Stimulated activated CD8-positive, alpha-beta memory T cell treated with anti-CD3 and anti-CD28 coated beads, Interleukin-4, amount 100 ng/mL, for 4 hours (primary cell): ENCODE measurements at places on chromosomes 4 and X.
A peak's percentile ranks its signal among the peaks of the same experiment; 100 is the strongest.

DNA sequence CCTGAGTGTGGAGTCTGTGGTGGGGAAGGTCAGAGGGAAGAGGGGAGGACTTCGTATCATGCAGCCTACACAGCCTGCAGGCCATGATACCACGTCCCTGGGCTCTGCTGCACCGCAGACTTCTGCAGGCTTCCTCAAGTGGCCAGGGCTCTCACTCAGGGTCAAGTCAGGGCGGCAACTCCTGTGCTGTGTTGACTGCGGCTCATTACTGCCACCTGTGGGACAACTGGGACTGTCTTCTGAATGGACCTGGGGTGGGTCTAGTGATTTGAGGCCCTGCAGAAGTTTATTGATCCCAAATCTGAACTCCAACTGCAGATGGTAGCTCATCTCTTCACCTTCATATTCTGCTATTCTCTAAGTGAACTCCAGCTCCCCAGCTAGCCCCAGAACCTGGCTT, 167.1 kb downstream of the NSUN7 start:
- DNase-seq: no peak

DNA sequence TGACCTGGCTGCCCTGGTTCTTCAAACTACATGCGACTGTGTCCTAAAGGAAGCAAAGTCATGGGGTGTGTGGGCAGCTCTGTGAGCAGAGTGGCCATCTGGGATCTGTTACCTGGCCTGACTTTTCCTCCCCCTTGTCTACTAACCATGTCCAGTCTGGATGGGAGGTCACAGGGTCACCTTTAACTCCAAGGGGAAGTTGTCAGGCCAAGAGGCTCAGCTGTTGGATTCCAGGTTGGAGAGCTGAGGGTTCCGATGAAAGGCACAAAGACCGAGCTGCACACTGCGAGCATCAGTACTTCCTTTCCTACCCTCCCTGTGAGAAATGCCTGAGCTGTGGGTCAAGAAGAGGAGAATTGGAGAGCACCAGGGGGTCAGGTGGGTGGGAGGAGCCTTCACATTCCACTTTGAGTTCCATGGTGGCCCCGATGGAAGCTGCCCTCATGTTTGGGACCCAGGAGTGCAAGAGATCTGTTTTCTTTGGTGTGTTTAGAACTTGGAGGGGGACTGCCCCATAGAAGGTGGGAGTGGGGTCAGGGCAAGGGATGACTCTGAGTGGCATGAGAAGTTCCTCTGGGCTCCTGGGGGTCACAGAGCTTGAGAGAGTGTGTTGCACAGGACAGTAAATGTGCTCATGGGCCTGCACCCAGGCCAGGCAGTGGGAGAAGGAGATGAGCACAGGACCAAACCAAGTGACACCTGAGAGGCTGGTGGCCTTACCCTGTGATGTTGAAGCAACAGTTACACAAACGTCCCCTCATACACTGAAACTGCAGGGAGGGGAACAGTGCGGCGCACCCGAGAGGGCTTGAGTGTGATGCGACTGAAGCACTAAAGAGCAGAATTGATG, 36.2 kb downstream of the RGS12 start:
- DNase-seq: no peak

GRCh38 chr4:155402941-155403340, 26.2 kb upstream of the MAP9 start:
- DNase-seq: no peak

DNA sequence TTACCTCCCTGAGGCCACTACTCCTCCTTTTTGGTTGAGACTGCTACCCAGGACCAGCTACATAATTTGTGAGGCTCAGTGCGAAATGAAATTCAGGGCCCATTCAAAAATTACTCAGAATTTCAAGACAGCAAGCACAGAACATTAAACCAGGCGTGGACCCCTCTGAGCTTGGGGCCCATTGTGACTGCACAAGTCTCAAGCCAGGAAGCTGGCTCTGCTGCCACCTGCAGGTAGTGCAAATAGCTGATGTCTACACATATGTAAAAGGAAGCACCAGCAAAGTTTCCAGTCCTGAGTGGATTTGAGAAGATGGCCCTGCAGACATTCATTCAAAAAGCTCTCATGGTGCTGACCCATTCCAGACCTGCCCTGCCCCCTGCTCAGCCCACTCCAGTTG, 213.4 kb upstream of the LNX1 start:
- DNase-seq: no peak

DNA sequence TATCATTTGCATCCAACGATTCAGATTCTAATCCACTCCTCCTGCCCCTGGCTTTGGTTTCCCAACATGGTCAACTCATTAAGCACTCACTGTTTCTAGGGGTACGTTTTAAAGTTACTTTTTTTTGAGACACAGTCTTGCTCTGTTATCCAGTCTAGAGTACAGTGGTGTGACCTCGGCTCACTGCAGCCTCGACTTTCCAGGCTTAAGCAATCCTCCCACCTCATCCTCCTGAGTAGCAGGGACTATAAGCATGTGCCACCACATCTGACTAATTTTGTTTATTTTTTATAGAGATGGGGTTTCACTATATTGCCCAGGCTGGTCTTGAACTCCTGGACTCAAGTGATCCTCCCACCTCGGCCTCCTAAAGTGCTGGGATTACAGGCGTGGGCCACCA, 48.9 kb downstream of the TMEM156 start:
- no peak for DNase-seq

DNA sequence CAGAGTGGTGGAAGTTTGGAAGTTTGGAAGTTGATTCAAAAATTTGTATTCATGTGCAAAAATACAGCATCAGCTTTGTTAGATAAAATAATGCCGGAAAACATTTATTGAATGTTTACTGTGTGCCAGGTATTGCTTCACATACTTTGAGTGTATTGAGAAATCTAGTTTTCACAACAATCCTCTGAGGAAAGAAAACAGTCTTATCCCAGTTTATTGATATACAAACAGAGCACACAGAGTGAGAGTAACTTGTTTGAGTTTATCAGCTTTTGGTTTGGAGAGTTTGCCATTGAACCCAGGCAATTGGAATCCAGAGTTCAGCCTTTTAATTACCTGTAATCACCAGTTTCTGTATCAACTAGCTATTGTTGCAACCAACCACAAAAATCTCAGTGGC, 127.2 kb upstream of the RPS6KA3 start:
- DNase-seq: no peak

- no peak for DNase-seq
Observed at GRCh38 chr4:102734116-102734515, 26.7 kb downstream of the MANBA start.

DNA sequence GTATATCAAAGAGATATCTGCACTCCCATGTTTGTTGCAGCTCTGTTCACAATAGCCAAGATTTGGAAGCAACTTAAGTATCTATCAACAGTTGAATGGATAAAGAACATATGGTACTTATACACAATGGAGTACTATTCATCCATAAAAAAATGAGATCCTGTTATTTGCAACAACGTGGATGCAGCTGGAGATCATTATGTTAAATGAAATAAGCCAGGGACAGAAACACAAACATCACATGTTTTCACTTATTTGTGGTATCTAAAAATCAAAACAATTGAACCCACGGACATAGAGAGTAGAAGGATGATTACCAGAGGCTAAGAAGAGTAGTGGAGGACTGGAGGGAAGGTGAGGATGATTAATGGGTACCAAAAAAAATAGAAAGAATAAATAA, 14.2 kb downstream of the IQCM start:
- DNase-seq: no peak

- peak; percentile 1 for DNase-seq
Observed at GRCh38 chrX:41559235-41560052, 112.3 kb downstream of the NYX start.

- no peak for DNase-seq
Observed at GRCh38 chr4:89519771-89520320, 212.2 kb upstream of the GPRIN3 start.

DNA sequence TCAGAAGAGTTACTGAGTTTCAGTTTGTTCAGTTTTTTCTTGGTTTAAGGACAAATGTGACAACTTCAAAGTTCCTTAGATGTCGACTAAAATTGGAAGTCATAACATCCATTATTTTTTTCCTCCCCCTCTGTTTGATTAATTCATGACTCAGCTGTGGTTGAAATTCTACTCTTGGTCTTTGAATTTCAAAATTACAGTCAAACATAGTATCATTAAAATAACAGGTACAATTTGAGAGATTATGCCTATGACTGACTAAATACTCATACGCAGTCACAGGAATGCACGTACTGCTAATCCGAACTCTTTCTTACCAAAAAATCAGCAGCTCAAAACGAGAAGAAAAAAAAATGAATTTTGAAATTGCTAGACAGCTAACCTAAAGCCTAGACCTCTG, 1434.8 kb downstream of the RAPGEF2 start:
- DNase-seq: no peak

DNA sequence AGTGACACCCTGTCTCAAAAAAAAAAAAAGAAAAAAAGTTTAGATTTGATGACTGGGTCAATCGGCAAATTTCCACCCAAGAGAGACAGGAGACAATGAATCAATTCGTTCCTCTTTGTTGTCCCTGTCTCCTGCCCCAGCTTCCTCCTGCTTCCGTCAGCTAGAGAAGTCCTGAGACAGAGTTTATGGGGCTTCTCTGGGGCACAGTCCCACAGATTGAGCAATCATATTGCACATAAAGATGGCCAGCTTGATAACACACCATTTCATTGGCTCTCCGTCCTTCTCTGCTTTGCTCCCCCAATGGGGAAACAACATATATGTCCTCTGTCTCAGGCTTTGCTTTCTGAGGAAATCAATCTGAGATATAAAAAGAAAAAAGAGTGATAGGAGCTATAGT, 78.4 kb upstream of the FUNDC1 start:
- no peak for DNase-seq

DNA sequence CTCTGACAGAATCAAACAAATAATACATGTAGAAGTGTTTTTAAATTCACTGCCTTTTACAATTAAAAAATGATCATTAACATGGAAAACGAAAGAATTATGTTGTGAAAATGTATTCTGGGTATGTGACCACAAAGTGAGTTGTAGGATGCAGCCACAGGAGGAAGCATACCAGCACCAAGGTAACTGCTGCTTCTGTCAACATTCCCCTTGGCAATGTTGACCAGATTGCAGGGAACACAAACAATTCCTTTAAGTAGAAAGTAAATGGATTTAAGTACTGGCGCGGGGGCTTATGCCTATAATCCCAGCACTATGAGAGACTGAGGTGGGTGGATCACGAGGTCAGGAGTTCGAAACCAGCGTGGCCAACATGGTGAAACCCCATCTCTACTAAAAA, 1877.9 kb upstream of the PCDH7 start:
- DNase-seq: no peak

- no peak for DNase-seq
Observed at GRCh38 chr4:104938624-104939023, 208.1 kb upstream of the TET2 start.

GRCh38 chrX:154490021-154490413, 412 bp downstream of the SLC10A3 start:
- DNase-seq: no peak

GRCh38 chrX:37607243-37607642, 35.8 kb downstream of the LANCL3 start:
- DNase-seq: no peak

DNA sequence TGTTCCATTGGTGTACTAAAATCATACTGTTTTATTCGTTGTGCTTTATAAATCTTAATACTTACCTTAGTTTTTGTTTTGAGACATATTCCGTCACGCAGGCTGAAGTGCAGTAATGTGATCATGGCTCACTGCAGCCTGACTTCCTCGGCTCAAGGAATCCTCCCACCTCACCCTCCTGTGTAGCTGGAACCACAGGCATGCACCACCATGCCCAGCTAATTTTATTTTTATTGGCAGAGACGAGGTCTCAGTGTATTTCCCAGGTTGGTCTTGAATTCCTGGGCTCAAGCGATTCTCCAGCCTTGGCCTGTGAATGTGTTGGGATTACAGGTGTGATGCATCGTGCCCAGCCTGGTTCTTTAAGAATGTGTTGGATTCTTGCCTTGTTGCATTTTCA, 24.4 kb upstream of the DCK start:
- DNase-seq: no peak

- no peak for DNase-seq
Observed at GRCh38 chrX:129698150-129698549, 40.6 kb upstream of the XPNPEP2 start.

DNA sequence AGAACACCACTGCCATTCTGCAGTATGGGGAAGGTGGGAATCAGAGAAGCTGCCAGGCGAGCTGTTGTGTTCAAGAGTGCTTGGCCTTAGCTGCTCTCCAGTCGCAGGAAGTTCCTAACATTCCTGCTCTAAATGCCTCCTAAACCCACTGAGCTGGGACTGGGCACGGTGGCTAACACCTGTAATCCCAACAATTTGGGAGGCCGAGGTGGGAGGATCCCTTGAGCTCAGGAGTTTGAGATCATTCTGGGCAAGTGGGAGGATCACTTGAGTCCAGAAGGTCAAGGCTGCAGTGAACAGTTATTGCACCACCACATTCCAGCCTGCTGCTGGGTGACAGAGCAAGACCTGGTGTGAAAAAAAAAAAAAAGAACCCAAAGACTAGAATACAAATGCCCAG, 690.3 kb upstream of the FAM241A start:
- no peak for DNase-seq

- no peak for DNase-seq
Observed at GRCh38 chrX:18793601-18794089, 86.2 kb downstream of the PPEF1 start.

- DNase-seq: no peak
Observed at GRCh38 chr4:8336412-8337075, 67.0 kb downstream of the HTRA3 start.

DNA sequence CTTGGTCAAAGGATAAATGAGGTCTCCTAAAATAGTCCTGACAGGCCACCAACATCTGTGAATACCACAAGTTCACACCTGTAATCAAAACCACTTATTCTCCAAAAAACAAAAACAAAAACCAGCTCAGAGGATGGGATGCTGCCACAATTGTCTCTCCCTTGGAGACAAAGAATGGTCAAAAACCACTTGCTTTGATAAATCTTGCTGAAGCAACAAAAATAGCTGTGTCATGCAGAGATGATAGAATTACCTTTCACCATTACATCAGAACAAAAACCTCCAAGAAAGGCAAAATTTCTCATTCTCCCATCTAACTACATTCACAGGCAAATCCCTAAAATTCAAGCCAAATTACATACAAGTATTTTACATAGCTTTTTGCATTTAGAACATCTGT, 180.4 kb downstream of the MAML3 start:
- DNase-seq: no peak

DNA sequence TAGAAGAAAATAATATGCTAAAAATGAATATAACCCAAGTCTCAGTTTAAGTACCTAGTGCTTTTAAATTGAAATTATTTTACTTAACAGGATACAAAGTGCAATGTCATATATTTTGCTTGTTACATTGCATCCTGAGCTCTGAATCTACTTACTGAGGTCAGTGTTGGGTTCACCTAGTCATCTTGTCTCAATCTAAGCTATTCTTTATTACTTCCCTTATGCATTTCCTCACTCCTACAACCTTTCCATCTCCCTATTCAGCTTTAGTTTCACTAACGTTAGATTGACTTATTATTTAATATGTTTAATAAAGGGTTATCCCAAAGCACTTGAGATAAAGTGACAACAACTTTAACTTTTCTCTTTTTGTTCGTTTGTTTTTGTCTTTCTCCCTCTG, 483.7 kb downstream of the FSTL5 start:
- no peak for DNase-seq

- no peak for DNase-seq
Observed at GRCh38 chr4:151864068-151864467, 103.3 kb upstream of the GATB start.
